ENCODE measurements at places on chromosomes 16 and 17. TPM values are rescaled to one million over a fixed set of nuclear protein-coding genes. Genes with fewer than 3 reads are reported as not detected.
A peak's percentile ranks its signal among the peaks of the same experiment; 100 is the strongest.

Gene CCP110
- 61.5 TPM for total RNA-seq

DNA sequence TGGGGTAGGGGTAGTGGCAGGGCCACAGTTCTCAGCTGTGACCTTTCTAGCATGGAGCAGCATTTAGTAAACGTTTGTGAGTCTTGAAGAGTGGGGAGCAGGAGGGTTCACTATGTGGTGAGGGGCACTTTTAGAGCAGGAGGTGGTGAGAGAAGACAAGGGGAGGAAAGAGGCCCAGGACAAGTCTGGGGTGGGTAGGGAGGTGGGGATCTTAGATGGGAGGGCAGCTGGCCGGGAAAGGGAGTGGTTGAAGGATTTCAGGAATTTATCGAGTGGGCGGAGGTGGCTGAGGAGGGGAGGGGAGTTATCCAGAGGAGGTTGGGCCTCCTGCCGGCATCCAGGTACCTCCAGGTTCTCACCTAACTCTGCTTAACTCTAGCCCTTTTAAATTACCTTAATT, 1.9 kb downstream of the CLEC16A start:
- no peak for DNase-seq

- DNase-seq = no peak
Measured at GRCh38 chr17:27551701-27552248, 79.2 kb upstream of the LGALS9 start.

GRCh38 chr16:1887711-1888354, 15.9 kb upstream of the MEIOB start:
- no peak for DNase-seq

- no peak for DNase-seq
Measured at GRCh38 chr17:17843096-17843495, 6.3 kb upstream of the SREBF1 start.

- DNase-seq = no peak
Measured at GRCh38 chr17:67491681-67492024, 114.6 kb downstream of the PITPNC1 start.

GRCh38 chr16:74794668-74795067, 20.0 kb upstream of the FA2H start:
- no peak for DNase-seq

Gene SEPTIN12
- not detected for total RNA-seq

Gene RNF151
- total RNA-seq = not detected

DNA sequence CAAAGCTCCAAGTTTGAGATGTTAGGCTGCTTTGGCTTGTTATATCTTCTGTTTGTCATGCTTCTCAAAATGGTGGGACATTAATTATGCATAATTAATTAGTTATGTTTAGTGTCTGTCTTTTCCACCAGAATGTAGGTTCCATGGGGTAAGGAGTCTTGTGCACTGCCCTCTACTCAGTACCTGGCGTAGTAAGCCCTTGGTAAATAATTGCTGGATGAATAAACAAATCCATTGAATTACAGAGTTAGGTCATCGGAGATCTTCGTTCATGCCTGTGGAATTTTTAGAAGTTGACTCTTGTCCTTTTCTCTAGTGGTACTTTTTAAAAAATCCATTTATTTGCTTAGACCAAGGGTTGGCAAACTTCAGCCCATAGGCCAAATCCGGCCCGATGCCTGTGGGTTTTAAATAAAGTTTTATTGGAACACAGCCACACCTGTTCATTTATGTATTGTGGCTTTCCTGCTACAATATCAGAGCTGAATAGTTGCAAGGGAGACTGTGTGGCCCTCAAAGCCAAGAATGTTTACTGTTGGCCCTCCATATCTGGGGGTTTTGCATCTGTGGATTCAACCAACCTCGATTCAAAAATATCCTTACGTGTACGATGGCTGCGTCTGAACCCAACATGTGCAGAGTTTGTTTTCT, 524.8 kb upstream of the EEF2KMT start:
- DNase-seq = no peak

DNA sequence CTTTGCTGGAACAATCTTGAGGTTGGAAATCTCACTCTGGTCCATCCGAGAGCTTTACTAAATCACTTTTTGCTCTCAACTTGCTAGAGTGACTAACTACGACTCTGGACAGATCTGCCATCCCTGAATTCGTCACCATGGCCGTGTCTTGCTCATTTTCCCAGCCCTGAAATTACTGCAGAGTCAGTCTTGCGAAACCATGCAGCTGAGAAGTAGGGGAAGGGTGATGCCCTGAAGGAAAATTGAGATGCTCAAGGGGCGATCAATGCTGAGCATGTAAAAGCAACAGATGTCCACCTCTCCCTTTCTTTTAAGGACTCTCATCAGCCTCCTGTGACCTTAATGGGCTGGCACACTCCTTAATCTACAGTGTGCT, 18.8 kb downstream of the PCTP start:
- no peak for DNase-seq

Gene SLC2A4
- total RNA-seq = 11.6 TPM

Gene MYL4
- total RNA-seq = 31.7 TPM

GRCh38 chr17:2335726-2336214, 487 bp downstream of the TSR1 start:
- no peak for DNase-seq

Gene CALB2
- 1.4 TPM for total RNA-seq

Gene TP53TG3E
- total RNA-seq = not detected

DNA sequence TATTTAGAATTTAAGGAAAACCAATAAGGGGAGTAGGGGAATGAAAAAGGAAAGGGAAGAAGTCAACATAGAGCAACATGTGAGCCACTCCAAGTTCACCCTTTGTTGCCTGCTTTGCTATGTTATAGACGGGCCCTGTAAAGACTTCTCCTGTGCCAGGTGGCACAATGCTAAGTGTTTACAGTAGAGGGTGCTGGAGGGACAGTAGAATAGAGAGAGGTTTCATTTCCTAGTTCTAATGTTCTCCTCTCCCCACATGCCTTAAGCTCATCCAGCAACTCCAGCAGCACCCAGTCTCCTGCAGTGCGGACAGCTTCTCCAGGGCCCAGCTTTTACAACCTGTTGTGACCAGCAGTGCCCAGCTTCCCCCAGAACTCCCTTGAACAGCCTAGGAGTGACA, 468.0 kb downstream of the HS3ST3B1 start:
- DNase-seq = no peak

Gene HIGD1B
- 2.1 TPM for total RNA-seq

DNA sequence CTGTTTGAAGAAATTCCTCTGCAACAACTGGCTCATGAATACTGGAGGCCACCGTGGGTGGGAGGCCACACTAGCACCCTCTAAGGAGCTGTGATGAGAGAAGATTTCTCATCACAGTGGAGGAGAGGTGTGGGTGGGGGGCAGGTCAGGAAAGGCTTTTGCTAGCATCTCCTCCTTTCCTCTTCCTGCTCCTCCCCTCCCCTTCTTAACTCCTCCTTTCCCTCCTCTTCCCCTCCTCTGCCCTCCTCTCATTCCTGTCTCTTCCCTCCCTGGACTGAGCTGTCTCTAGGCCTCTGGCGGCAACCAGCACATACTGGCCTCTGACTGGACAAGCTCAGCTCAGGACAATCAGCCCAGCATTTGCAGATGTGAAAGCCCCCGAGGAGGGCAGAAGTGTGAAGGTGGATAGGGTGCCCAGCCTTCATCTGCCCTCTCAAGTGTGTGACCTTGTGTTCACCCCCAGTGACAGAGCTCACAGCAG, 19.0 kb upstream of the LHX1 start:
- no peak for DNase-seq

Gene FDXR
- 3.7 TPM for total RNA-seq

Gene PRSS21
- not detected for total RNA-seq

- DNase-seq = no peak
Measured at GRCh38 chr17:39084558-39084957, 66.9 kb downstream of the PLXDC1 start.

- DNase-seq = no peak
Measured at GRCh38 chr17:72236980-72237633, 116.3 kb downstream of the SOX9 start.

GRCh38 chr16:83713597-83713996, 94.2 kb upstream of the HSBP1 start:
- DNase-seq = no peak

- DNase-seq = no peak
Measured at GRCh38 chr16:50360779-50361178, 8.0 kb downstream of the BRD7 start.

Gene TBC1D3D
- total RNA-seq = 3.0 TPM

- no peak for DNase-seq
Measured at GRCh38 chr17:16352667-16353316, 477 bp downstream of the CENPV start.

Gene FBXW10B
- 1.7 TPM for total RNA-seq

Gene MMP15
- total RNA-seq = 10.6 TPM

GRCh38 chr17:37295888-37296287, 79.9 kb upstream of the C17orf78 start:
- no peak for DNase-seq

DNA sequence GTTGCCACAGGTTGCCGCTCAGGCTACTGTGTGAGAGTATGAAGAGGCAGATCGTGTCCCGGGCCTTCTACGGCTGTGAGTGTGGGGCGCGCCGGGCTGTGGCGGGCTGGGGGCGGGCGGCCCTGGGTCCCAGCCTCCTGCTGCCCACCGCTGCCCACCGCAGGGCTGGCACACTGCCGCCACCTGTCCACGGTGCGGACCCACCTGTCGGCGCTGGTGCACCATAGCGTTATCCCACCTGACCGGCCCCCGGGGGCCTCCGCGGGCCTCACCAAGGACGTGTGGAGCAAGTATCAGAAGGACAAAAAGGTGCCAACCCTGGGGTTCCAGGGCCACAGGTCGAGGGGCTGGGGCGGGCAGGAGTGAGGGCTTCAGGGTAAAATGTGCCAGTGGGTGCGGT, 28.7 kb downstream of the MNT start:
- no peak for DNase-seq

Gene CLDN7
- total RNA-seq = 24.2 TPM

GRCh38 chr17:62787366-62787765, 20.7 kb downstream of the MARCHF10 start:
- DNase-seq = no peak

Gene LAT
- 1.0 TPM for total RNA-seq

Gene PDILT
- total RNA-seq = not detected

DNA sequence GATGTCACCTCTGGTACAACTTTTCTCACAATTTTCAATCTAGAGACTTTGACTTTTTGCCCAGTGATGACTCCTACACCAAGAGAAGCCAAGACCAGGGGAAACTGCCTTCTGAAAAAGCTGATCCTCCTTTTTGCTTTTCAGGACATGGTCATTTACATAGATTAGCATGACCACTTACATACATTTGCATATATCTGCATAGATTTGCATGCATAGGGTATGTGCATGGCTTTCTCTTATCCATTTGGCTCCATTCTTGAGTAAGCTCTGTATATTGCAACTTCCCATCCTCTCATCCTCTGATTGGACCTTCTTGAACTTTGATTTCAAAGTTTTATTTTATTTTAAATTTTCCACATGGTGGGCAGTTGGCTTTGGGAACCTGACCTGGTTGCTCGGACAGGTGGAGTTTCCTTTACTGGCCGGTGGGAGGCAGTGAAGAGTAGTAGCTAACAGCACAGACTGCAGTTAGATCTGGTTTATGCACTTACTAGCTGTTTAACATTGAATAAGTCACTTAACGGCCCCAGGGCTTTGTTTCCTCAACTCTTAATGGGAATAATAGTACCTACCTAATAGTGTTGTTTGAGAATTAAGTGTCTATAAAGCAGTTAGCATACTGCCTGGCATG, 92.9 kb downstream of the GPR139 start:
- no peak for DNase-seq

- DNase-seq = no peak
Measured at GRCh38 chr17:45425984-45426413, 6.7 kb downstream of the ARHGAP27 start.

GRCh38 chr17:75645889-75646637, 12.8 kb downstream of the SMIM5 start:
- DNase-seq = peak; percentile 67

- DNase-seq = no peak
Measured at GRCh38 chr17:42669977-42670788, 6.6 kb downstream of the PLEKHH3 start.

DNA sequence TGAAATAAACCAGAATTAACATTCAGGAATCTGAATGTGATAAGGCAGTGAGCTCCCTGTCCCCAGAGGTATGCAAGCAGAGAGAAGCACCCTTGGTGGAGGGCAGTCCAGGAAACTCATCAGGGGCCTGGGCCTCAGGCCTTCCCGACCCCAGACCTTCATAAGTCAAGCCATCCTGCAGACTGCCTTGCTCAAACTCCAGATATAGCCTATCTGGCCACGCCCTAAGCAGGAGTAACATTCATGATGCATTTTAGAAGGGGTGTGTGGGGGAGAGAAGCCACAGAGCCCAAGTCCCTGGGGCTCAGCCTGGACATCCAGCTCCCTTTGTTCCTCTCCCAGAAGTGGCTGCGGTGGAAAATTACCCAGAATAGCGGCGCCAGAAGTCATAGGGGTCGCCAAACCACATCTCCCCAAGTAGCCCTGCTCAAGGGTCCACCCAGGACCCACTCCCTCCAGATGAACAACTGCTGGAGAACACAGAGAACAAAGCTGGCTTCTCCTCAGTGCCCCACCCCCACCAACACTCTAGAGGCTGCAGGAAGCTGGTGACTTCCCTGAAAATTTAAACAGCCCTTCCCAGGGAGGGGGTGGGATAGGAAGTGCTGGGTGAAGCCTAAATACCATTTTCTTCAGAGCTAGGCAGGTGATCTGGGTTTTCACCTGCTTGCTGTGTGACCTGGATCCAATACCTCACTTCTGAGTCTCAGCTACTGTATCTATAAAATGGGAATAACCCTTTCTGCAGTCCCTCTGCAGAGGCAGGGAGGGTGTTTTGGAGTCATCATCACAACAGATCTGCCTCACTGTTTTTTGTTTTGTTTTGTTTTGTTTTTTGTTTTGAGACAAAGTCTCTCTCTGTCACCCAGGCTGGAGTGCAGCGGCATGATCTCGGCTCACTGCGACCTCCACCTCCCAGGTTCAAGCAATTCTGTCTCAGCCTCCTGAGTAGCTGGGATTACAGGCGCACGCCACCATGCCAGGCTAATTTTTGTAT, 1.5 kb upstream of the SREBF1 start:
- DNase-seq = no peak

- no peak for DNase-seq
Measured at GRCh38 chr17:18933102-18934058, 18.6 kb upstream of the SLC5A10 start.

- DNase-seq = no peak
Measured at GRCh38 chr16:82874271-82874670, 247.5 kb downstream of the CDH13 start.

Gene C16orf54
- 2.5 TPM for total RNA-seq

GRCh38 chr17:30173649-30174048, 57.0 kb downstream of the NSRP1 start:
- DNase-seq = no peak
